Stimulated activated CD8-positive, alpha-beta memory T cell treated with anti-CD3 and anti-CD28 coated beads, Interleukin-15, amount 100 ng/mL, for 4 hours (primary cell): ENCODE measurements at places on chromosomes 6 and 20.
A peak's percentile ranks its signal among the peaks of the same experiment; 100 is the strongest.

DNA sequence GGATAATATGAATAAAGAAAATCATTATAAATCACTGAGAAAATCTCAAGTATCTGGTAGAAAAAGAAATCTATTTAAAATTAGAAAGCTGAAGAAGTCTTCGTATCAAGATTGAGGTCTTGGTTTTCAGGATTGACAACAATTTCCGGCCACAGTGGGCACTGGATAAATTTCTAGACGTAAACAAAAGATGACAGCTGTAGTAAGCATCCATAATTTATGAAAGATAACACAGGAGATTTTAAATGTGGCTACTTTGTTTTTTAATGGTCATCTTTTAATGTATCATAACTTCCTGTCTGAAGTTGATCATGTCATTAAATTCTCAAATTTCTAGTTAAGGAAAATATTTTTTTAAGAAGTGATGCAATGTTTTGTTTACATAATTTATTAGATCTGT lies 444.2 kb downstream of the HTR1B start:
- DNase-seq = no peak

- no peak for DNase-seq
Measured at GRCh38 chr6:40960742-40961430, 78.1 kb downstream of the UNC5CL start.

- DNase-seq = peak; percentile 3
Measured at GRCh38 chr20:33862709-33863403, 51.7 kb downstream of the CHMP4B start.

GRCh38 chr20:24379484-24379927 lies 89.9 kb upstream of the SYNDIG1 start:
- DNase-seq = no peak

DNA sequence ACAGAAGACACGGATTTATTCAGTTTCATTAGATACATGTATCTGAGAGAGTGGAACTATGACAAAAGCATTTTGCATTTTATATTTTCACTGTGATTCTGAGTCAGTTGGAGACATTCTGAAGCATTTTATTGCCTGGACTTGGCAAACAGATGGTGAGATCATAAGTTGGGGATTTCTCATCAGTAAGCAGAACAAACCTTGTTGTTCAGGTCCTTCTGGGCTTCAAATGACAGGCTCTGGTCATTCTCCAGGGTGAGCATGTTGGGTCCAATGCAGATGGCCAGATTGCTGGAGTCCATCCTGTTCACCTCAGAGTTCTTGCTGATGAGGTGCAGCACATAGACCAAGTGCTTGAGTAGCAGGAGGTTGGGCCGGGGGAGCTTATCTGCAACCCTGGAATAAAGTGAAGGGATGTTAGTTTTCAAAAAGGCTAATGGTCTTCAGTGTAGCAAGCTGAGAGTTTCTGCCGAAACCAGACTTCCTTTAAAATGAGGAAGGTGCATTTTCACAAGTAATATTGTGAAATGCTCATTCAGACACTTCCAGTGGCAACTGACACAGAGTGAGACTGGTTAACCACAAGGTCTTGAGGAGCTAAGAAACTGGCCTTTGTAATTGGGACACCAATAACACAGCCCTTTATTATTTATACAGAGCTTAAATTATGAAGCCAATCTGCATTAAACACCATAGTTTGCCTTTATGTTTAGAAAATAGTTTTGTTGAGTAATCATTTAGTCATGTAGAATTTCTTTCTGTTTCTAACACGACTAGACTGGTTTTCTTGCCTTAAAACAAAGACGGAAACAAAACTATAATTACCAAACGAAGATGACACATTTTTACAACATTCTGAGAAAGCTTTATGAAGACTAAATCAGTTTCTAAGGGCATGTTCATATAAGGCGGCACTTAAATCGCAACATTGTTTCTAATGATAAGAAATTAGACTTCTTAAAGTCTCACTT lies 5.6 kb downstream of the TAGAP start:
- DNase-seq = no peak

- DNase-seq = no peak
Measured at GRCh38 chr6:126374372-126374771, 34.5 kb downstream of the CENPW start.

DNA sequence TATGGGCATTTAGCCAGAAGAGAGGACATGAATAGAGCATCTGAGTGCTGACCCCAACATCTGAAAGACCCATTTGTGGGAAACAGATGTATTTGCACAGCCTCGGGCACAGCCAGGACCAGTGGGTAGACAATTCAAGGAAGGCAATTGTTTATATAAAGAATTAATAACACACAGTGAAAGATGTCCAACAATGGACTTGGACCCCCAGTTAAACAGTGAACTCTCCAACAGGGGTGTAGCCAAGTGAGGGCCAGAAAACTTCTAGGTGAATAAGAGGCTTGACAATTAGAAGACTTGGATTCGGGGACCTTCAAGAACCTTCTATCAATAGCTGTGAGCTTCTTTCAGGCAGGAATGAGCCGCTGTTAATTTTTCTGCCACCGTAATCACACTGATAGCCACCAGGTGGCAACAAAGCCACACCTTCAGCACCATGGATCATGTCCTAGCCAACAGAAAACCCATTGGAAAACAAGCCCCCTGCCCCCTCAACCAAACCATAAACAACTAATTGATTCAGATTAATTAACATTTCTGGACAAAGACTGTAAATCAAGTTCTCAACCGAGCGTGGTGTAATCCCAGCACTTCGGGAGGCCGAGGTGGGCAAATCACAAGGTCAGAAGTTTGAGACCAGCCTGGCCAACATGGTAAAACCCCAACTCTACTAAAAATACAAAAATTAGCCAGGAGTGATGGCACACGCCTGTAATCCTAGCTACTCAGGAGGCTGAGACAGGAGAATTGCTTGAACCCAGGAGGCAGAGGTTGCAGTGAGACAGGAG lies 8.8 kb upstream of the SRSF6 start:
- no peak for DNase-seq

DNA sequence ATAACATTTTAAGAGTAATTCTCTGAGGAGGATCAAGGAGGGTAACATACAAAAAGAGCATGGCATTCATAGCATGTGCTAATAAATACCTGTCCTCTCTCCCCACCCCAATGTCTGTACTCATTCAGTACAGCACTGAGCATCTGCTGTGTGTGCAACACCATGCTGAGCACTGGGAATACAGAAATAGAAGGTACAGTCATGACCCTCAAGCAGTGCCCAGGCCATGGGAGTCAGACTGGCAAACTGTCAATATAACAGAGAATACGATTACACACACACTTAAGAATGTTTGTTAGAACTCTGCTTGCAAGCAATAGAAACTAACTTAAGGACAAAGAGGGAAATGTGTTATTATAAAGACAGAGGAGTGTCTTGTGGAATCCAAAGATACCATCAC lies 24.7 kb upstream of the ZFAND3 start:
- DNase-seq = no peak

- DNase-seq = no peak
Measured at GRCh38 chr20:57402206-57403125, 11.3 kb downstream of the RBM38 start.

- no peak for DNase-seq
Measured at GRCh38 chr20:38548356-38549083, 32.5 kb upstream of the ADIG start.

DNA sequence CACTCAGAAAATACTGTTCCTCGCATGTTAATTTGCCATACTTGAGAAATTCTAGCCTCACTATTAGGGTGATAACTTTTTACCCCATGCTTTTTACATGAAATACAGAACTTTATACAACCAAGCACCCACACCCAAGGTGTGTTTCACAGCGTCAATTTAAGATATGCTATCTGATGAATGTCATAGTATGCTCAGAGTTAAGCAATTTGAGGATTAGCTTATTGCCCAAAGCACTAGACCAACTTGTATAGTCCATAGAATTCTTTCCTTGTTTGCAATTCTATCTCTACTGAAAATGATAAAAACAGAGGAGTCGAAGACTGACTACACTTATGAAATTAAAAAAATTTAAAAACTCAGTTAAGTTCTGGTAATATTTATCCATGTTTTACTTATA lies 82.1 kb upstream of the CARMIL1 start:
- DNase-seq = no peak

DNA sequence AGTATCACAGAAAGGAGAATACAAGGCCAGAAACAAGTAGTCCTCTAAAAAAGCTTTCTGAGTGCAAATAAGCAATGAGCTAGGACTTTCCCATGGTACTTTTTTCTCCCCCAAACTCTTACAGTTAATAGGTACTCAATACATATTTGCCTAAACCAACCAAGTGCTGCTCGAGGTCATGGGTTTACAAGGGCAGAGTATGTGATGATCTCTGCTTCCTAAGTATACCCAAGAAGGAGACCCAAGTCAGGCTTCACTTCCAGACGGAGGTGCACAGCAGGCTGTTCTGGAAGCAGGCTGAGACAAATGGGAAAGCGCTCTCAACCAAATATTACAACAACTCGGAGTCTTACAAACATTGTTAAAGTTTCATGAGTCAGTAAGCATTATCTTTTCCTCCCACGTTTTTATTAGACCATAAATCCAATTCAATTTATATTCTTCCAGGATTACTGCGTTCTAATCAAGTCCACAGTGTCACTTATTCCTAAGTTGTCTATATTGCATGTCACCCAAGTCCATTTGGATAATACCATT lies 8.1 kb downstream of the FYN start:
- DNase-seq = no peak

GRCh38 chr20:20405623-20406022 lies 37.7 kb downstream of the INSM1 start:
- DNase-seq = no peak

DNA sequence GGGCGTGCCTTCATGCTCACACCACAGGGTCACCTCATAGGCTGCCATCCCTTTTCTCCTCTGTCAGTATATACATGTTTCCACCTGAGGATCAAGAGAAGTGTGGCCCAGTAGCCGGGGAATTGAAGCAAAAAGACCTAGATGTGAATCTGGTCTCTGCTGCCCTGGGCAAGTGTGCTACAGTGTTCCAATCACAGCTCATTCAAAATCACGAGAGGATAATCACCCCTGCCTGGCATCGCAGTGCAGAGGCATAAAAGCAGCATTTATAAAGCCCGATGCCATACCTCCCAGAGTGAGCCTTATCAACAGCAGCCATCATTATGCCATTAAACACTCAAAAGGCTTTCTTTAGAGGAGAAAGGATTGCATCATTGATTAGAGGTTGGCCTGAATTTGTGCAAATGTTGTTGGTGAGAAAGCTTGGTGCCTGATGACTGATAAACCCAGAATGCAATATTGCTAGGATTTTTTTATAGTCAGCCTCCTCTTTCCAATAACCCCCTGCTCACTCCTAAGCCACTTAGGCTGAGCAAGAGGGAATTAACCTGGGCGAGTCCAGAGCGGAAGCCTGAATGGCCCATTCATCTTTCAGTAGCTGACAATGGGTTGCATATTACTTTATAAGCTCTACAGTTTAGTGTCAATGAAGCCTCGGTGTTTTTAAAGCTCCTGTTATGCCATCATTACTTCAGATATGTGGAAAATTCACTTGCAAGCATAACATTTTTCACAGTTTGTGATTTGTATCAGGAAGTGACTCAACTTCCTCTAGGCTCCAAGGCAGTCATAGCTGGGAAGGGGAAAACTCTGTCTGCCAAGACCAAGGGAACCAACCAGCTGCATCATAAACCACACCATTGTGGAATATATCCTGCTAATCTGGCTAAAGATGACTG lies 92.5 kb upstream of the NXT1 start:
- DNase-seq = no peak

- no peak for DNase-seq
Measured at GRCh38 chr6:150932996-150933395, 67.5 kb downstream of the MTHFD1L start.

- DNase-seq = peak; percentile 46
Measured at GRCh38 chr6:27177485-27178406, 69.8 kb upstream of the PRSS16 start.

GRCh38 chr6:15265787-15266186 lies 19.9 kb downstream of the JARID2 start:
- no peak for DNase-seq
